Pancreas (tissue), 10 donors: ENCODE measurements at places on chromosomes 1 and 21.
A peak's percentile ranks its signal among the peaks of the same experiment; 100 is the strongest.

DNA sequence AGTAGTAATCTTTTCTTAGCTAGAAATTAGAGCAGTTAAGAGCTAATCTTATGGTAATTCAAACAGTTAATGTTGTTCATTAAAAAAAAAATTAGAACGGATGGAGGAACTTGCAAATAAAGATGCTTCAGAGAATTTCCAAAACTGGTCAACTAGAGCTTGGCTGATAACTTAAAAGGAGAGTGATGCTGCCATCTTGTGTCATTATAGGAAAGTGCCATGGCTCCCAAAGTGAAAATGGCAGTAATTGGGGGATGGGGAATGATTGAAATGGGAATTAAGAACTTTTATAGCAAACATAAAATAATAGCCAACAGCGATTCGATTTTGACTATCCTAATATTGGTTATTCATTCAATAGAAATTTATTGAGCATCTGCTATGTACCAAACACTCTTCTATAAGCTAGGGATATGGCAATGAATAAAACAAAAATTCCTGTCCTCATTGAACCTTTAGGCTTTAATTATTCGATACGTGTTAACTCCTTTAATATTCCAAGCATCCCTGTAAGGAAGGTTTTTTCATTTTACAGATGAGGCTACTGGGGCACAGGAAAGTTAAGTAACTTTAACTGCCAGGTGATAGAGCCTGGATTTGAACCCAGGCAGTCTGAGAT is 5.7 kb upstream of the PLPP3 start:
- H3K4me3 ChIP-seq = no peak overlapping the region
- H3K27ac ChIP-seq = no peak overlapping the region
- no peaks in the 10 kb centered on the region for H3K27me3 ChIP-seq
- no peak for DNase-seq

DNA sequence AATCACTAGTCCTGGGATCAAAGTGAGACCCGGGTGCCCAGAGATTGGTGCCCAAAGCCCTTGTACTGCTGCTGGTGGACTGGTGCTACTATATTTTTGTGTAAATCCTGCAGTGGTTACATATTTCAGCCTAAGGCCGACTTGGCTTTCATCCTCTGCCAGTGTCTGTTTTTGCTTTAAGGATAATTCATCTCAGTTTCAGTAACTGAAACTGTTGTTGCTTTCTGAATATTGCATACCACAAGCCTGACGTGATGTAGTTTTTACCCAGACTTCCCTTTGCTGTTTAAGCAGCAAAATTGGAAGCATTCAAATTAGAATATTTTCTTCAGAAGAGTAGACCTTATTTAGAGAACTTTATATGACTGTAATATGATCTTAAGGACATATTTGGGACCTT is 341.8 kb downstream of the RYR2 start:
- no peak overlapping the region for H3K27ac ChIP-seq
- no peak overlapping the region for H3K4me3 ChIP-seq
- DNase-seq = no peak
- H3K36me3 ChIP-seq = no peaks in the 10 kb centered on the region
- no peaks in the 10 kb centered on the region for H3K4me1 ChIP-seq

- H3K4me3 ChIP-seq = no peak overlapping the region
- no peak for DNase-seq
- no peaks in the 10 kb centered on the region for H3K27me3 ChIP-seq
- no peaks in the 10 kb centered on the region for H3K36me3 ChIP-seq
Measured at GRCh38 chr1:74344387-74344786, 109.2 kb downstream of the TNNI3K start.

GRCh38 chr1:47972864-47973432 is 24.2 kb downstream of the TRABD2B start:
- no peaks in the 10 kb centered on the region for H3K4me1 ChIP-seq
- no peak overlapping the region for H3K4me3 ChIP-seq
- no peak for DNase-seq

DNA sequence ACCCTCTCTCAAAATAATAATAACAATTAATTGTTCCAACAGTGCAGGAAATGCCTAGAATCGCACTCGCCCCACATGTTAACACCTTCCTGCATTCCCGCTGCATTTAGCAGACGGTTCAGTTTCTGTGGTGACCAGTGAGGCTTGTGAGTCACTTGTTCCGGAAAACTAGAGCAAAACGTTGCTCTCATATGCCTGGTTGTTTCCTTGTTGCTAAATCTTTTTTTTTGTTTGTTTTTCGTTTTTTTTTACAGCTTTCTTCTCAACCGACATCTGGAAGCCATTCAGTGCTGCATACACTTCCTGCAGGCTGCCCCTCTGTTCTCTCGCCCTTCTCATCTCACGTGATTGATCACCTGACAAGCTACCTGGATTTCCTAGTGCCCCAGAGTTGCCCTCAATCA is 56.9 kb upstream of the TMPRSS2 start:
- no peaks in the 10 kb centered on the region for H3K36me3 ChIP-seq
- no peak overlapping the region for H3K4me3 ChIP-seq
- H3K27me3 ChIP-seq = no peaks in the 10 kb centered on the region
- no peak for DNase-seq
- H3K27ac ChIP-seq = peak overlapping the region; percentile 78

- DNase-seq = no peak
- no peaks in the 10 kb centered on the region for H3K36me3 ChIP-seq
- H3K27ac ChIP-seq = no peak overlapping the region
- H3K4me1 ChIP-seq = no peaks in the 10 kb centered on the region
- H3K4me3 ChIP-seq = no peak overlapping the region
Measured at GRCh38 chr1:29811727-29812407, 575.5 kb downstream of the PTPRU start.

GRCh38 chr1:27416387-27417111 is 24.1 kb downstream of the GPR3 start:
- H3K4me1 ChIP-seq = no peaks in the 10 kb centered on the region
- H3K27ac ChIP-seq = no peak overlapping the region
- H3K27me3 ChIP-seq = no peaks in the 10 kb centered on the region
- no peak overlapping the region for H3K4me3 ChIP-seq
- H3K36me3 ChIP-seq = peaks cover 59% of the 10 kb centered on the region

- H3K27ac ChIP-seq = no peak overlapping the region
- peak; percentile 64 for DNase-seq
- H3K4me1 ChIP-seq = peaks cover 8% of the 10 kb centered on the region
- H3K36me3 ChIP-seq = no peaks in the 10 kb centered on the region
- H3K27me3 ChIP-seq = no peaks in the 10 kb centered on the region
Measured at GRCh38 chr1:206112600-206113301, 4.4 kb downstream of the AVPR1B start.

GRCh38 chr1:20187813-20188454 is 1.6 kb upstream of the PLA2G2C start:
- no peak overlapping the region for H3K27ac ChIP-seq
- no peak overlapping the region for H3K4me3 ChIP-seq
- H3K36me3 ChIP-seq = no peaks in the 10 kb centered on the region

DNA sequence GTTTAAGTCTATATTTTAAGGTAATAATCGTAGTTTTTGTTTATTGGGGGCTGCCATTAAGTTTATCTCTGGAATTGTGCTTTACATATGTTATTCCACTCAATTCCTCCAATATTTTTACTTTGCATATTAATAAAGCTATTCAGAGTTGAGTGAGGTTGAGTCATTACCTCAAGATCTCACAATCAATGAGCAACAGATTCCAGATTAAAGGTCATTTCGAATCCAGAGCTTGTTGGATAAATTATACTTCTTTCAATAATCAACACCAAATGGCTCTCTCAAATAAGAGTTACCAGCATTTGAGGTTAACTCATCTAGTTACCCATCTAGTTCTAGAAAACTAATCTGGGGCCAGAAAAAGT is 16.7 kb downstream of the RGS4 start:
- no peaks in the 10 kb centered on the region for H3K36me3 ChIP-seq
- no peak overlapping the region for H3K27ac ChIP-seq
- H3K27me3 ChIP-seq = peaks cover 4% of the 10 kb centered on the region
- no peak for DNase-seq
- no peak overlapping the region for H3K4me3 ChIP-seq

DNA sequence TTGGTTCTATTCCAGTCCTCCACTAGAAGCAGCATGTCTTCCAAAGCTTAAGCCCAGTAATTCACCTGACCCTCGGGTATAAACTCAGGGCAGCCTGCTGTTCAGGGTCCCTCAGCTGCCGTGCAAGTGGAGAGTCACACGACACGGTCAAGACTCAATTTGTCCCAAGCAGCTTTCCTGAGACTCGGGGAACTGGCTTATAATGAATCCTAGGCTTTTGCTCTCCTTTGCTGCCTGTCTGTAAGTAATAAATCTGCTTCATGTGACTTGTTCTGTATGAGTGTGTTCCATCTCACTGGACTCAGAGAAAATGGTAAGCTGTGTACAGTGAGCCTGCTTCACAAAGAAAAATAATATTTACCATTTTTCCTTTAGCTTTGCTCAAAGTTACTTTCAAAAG is 119.8 kb downstream of the CYYR1 start:
- DNase-seq = no peak
- no peaks in the 10 kb centered on the region for H3K4me1 ChIP-seq
- H3K27ac ChIP-seq = no peak overlapping the region
- H3K4me3 ChIP-seq = no peak overlapping the region
- no peaks in the 10 kb centered on the region for H3K36me3 ChIP-seq

DNA sequence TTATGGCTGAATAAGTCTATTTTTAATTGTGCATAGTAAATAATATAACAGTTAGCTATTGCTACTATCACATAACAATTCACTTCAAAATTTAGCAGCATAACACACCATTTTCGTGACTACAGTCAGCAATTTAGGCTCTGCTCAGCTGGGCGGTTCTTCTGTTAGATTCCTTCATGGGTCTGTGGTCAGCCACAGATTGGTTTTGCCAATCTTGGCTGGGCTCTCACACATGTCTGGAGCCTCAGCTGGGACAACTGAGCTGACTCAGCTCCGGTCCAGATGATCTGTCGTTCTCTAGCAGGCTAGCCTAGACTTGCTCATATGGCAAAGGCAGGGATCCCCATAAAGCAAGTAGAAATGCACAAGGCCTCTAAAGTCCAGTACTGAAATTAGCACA is 15.1 kb upstream of the CDC42BPA start:
- H3K4me3 ChIP-seq = no peak overlapping the region
- no peaks in the 10 kb centered on the region for H3K4me1 ChIP-seq
- no peak for DNase-seq
- H3K27ac ChIP-seq = no peak overlapping the region

GRCh38 chr1:209104646-209105045 is 478.9 kb upstream of the CAMK1G start:
- H3K4me3 ChIP-seq = no peak overlapping the region
- no peak for DNase-seq
- H3K27me3 ChIP-seq = no peaks in the 10 kb centered on the region
- no peak overlapping the region for H3K27ac ChIP-seq

DNA sequence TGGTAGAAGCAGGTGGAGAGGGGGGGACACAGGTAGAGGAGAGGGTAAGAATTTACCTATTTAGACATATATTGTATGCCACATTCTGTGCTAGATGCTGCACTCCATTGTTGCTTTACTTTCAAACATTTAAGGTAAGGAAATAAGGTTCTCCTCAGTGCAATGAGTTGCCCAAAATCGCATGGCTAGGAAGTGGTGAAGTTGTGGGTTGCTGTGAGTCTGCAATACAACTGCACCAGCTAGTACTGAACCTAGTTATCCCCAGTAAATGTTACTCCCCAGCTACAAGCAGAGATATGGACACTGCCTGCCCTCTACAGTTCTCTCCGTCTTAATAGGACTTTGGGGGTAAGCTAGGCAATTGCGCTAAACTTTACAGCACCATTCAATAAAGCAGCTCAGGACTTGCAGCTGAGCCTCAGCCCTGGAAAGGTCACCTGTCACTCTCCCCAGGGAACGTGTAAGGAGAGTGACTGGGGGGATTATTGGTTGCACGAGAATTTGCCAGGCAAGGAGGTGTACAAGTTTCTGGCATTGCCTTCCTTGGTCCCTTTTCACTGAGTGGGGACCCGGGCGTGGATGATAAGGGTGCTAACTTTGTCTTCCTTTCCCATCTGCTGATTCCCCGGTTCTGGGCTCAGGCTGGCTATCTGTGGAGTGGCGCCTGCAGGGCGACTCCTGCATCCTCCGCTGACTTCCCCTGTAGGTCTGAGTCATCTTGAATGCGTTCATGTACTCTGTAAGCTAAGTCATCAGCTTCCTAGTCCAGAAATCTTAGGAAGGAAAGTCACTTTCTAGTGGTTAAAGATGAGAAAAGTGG is 71.3 kb upstream of the CNTN2 start:
- H3K27ac ChIP-seq = no peak overlapping the region
- H3K36me3 ChIP-seq = no peaks in the 10 kb centered on the region
- H3K27me3 ChIP-seq = no peaks in the 10 kb centered on the region
- no peaks in the 10 kb centered on the region for H3K4me1 ChIP-seq
- DNase-seq = no peak
